ENCODE measurements at places on chromosomes 4 and X.

DNA sequence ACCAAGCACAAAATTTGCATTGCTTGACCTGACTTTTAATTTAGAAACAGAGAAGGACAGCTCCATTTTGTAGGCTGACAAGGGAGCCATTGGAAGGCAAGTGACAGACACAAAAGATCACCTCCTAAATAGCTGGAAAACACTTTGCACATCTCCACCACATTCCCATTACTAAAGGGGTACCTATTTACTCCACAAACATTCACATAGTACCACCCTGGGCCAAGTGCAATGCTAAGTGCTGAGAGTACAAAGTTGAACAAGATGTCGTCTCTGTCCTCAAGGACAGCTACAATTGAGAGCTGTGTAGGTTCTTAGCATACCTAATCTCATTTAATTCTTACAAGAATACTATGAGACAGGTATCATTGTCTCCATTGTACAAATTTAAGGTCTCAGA, 152.8 kb upstream of the GPC4 start:
- DNase-seq = no peak

DNA sequence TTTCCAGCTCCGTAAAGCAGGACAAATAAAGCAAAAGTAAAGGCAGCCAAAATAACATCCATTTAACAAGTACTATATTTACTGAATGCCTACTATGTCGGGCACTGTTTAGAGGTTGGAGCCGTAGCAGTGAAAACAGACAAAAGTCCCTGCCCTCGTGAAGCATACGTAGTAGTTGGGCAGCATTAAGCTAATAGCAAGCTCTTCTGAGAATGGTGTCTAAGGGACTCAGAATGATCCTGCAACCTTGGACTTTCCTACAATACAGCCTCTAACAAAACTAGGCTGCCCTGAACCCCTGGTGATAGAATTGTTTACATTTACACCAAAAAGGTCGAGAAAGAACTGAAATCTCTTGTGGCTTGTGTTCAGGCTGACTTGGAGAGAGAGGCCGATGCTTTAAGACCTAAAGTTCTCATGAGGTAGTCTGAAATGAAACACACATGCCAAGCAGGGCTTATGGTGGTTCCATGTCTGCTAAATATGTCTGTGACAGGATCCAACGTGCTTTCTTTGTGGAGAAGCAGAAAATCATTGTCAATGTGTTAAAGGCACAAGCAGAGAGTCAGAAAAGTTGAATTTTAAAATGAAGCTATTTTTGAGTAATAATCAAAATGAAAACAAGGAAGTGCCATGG, 898 bp upstream of the PDGFC start:
- DNase-seq = no peak

DNA sequence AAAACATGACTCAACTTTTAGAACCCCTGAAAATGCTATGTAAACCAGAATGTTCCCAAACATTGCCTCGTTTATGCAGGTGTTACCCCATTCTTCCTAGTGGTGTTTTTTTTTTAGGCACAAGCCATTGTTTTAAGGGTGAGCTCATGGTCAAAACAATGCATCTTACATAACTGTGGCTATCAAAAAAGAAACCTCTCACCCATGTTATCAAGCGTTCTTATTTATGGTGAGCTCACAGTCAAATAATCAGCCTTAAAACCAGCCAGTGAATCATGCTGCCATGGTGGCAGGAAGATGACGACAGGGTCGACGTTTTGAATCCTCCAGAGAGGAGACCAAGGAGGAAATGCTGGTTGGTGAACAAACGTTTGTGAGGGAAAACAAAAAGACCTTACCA, 195.2 kb downstream of the KDR start:
- DNase-seq = no peak

DNA sequence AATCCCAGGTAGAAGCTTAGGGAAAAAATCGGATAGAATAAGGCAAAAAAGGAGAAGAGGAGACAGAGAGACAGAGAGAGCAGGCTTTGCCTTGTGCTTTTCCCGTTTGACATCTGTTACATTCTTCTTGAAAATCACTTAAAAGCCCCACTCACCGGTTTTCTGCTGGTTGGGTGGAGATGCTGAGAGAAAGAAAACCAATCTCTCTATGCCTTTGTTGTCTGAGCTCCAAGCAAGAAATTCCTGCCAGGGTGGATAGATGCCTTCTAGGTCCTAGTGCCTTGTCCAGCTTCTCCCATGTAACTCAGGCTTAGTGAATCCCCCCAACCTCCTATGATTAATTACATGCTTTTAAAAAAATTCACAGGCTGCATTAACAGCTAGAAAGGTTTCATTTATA, at the start of gene DCX:
Gene DCX, minus strand, starts transcription at position 210 of the 400 bp plus-strand sequence. CDS start 1,794 bp downstream, outside the sequence.
- DNase-seq = no peak

- DNase-seq = peak; percentile 38
Observed at GRCh38 chr4:76704133-76704881, 193.6 kb downstream of the SOWAHB start.

GRCh38 chr4:166143227-166143626, 270.2 kb downstream of the TLL1 start:
- peak; percentile 4 for DNase-seq

GRCh38 chrX:19034025-19034424, 50.1 kb upstream of the PHKA2 start:
- DNase-seq = no peak

DNA sequence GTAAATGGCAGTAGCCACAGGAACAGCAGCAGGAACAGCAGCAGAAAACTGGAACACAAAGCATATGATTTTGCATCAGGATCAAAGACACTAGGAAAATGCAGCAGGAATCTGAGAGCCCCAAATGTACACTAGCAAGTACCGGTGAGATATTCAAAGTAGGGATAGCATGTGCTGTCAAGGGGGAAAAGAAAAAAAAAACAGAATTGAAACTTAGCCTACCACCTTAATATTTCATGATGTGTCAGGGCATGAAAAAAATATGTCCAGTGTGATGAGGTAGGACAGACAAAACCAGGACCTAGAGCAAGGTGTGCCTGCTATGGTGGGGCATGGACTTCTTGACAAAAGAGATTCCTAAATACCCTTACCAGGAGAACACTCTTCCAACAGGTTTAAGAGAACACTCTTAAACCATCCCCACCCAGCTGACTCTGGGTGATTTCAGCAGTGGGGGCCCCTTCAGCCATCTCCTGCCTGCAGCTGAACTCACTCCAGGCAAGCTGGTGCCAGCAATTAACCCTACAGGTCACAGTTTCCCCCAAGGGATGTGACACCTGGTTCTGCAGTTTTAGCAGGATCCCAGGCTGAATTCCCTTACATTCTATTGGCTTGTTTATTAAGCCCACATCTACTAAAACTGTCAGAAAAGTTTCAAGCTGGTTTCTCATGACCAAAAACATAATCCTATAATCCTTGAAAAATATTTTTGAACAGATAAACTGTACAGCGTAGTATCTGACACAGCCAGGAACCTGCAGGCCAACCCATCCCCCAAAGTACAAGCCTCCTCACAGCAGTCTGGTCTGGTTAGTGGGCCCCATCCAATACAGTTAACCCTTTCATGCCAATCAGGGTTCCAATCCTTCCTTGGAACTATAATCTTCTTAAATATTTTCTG, 62.9 kb upstream of the FMR1 start:
- no peak for DNase-seq

DNA sequence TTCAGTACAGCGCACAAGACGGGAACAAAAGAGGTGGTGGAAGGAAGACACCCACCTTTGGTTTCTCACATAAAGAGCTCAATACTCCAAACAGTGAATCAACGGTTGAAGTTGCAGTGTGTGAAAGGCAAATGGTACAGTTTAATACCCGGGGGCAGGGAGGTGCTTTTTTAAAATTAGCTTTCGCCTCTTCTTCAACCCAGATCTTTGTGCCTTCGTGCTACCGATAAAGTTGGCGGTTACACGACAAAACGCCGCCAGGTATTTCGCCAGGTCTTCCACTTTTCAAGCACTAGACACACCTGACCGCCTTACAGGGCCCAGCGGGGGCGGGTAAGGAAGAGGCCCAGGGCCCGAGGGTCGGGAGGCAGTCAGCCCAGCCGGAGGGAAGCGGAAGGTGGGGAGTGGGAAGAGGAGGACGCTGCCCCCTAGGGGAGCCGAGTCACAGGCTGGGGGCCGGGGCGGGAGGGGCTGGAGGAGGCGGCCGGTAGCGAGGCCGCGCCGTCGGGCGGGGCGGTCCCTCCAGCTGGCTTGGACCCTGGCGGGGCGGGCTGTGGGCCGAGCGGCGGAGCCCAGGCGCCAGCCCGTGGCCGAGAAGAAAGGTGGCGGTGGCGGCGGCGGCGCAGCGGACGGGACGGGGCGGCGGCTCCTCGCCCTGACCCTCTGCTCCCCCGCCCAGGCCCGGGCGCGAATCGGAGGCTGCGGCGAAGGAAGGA, 16.0 kb downstream of the UTP3 start:
- DNase-seq = peak; percentile 65

DNA sequence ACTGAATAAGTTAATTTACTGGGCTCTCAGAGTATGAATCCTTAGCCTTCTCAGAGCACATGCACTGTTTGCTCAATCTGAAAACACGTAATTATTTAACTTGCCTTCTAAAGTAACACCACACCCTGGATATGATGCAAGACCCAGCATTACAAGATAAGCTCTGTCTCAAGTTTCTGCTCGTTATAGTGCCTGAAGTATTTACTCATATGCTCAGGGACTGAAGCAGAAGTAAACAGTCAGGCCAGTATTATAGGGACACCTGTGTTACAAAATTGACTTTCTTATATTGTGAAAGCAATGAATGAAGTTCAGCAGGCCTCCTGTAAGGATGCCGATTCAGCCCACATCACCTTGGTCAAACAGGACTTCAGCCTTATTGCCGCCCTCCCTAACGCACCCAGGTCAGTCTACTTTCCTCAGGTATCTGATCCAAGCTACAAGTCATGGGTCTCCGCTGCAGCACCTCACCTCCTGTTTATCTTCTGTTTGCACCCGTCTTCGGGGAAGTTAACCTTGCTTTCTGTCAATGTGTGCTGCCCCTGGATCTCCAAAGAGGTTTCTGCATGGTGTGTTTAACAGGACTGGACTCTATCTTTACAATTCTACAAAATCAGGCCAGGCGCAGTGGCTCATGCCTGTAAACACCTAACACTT, 42.8 kb upstream of the KLF3 start:
- peak; percentile 76 for DNase-seq

- DNase-seq = no peak
Observed at GRCh38 chr4:30822911-30823551, 102.9 kb downstream of the PCDH7 start.

DNA sequence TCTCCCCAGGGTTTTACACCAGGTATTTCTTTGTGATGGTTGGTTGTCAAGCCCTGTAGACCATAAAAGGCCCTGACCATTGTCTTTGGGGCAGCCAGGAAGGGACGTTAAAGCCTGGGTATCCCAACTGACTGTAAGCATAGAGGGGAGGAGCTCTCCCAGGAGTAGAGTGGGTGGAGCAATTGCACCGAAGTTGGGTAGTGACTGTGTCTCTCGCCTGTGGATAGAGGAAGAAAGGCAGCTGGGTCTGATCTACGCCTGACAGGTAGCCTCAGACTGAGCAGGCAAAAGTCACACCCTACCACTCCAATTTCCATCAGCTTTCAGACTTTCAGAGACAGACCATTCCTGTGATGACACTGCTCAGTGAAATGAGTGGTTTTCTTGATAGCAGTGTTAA, 123.3 kb downstream of the KLHL8 start:
- DNase-seq = no peak

DNA sequence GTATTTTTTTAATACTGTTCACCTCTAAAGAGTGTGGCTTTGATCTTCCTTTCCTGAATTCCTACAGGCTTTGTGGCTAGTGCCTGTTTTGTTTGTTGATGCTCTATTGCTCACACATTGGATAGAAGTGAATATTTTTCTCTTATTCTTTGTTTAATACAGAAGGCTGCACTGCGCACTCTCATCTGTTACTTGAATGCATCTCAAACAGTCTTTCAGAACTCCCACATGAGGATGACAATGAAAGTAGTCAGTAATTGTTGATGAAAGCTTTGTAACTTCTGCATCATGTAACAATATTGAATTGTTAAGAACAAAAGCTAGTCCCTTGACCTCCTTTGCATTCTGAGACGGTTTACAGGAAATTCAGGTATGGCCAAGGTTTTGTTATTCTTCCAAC, 29.1 kb upstream of the GALNT7 start:
- DNase-seq = no peak

DNA sequence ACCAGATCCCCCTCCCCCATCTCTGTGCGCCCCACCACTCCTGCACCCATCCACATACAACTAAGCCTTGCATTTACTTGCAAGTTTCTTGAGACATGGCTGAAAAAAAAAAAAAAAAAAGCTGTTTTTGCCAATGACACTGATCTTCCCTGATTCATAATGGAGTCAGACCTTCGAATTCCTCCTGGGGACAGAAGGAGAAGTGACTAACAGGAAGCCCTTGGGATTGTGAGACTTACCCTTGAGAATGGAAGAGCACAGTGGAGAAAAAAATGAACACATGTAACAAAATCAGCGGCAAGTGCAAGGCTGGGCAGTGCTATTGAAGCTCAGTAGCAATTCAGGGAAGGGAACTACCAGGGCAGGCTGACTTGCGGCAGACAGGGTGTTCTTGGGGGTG, 288.4 kb downstream of the BCOR start:
- peak; percentile 16 for DNase-seq

DNA sequence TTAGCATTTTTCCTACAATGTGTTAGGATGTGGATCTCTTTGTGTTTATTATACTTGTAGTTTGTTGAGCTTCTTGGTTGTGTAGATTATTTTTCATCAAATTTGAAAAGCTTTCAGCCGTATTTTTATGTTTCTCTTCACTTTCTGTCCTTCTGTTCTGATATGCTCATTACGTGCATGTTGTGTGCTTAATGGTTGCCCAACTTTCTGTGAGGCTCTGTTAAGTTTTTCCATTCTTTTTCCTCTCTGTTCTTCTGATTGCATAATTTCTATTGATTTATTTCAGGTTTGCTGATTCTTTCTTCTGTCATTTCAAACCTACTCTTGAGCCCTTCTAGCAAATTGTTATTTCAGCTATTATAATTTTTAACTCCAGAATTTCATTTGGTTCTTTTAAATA, 478.2 kb downstream of the IL1RAPL1 start:
- no peak for DNase-seq

- no peak for DNase-seq
Observed at GRCh38 chr4:42331914-42332368, 65.3 kb upstream of the SHISA3 start.

DNA sequence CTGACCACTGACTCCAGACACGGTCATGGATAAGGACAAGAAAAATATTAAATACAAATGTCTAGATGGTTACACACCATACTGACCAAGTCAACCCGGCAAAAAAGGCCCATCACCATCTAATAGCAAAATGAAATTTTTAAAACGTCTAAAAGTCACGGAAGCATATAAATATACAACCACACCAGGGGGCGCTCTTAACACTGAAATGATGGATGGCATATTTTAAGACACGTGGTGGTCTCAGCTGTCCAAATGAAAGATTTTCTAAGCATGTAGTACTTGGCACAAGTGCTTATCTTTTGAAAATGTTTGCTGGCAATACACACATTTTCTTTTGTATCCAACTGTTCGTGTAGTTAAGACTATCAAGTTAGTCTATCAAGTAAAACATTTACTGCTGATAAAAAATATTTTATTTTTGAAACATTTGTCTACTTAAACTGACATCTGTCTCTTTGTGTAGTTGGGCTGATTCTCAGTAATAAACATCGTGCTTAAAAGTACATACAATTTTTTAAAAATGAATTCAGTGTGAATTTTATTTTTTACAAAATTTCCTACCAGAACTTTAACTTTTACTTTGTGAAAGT, 64.6 kb downstream of the COX7B2 start:
- DNase-seq = peak; percentile 12

All from fibroblast of gingiva (primary cell).